ENCODE measurements at places on chromosomes 6 and 20. TPM values are rescaled to one million over a fixed set of nuclear protein-coding genes. Genes with fewer than 3 reads are reported as not detected.
A peak's percentile ranks its signal among the peaks of the same experiment; 100 is the strongest.

DNA sequence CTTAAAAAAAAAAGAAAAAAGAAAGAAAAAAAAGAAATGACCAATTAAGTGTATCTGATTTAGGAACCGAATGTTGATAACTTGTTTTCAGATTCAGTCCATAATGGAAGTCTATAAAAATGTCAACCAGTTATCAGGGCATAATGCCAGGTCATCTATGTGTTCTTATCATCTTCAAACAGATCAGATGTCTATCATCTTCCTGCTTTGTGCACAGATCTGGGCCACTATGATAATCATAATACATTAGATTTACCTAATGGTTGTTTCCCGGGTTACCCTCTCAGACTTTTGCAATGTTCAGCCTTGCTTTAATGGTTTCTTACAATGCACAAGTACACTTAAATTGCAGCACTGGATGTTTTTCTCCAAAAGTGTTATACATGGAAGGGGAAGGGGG lies 100.6 kb downstream of the NKAIN2 start:
- DNase-seq = no peak

DNA sequence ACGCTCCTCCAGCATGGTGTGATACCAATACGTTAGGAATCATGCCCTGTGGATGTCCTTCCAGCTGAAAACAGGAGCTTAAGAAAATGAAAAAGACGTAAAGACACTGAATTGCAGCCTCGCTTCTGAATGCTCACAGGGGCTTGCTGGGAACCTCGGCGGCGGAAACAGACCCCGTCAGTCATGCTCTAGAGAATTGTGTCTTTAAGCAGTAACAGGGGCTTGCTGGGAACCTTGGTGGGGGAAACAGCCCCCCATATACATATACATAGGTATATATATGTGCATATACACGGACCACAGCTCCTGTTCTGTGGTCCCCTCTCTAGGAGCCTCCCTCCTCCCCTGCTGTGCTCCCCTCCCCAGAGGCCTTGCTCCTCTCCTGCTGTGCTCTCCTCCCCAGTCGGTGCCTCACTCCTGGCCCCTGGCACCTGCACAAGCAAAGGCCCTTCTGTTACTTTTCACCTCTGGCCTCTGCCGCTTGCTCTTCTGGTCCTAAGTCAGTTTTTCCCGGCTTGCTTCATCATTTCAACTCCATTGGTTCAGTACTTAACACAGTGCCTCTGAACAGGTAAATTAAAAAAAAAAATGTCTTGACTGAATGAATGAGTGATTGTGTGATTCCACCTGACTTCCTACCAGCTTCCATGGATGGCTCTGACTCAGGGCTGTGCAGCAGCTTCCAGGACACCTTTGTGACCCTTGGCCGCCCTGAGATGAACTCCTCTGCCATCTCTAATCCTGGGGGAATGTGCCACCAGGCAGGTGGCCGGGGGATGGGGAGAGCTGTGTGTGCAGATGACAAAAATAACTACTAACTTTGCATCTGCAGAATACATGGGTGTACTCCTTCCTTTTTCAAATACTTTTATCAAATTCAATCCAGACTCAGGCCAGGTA lies 246.1 kb downstream of the SMOC2 start:
- no peak for DNase-seq

DNA sequence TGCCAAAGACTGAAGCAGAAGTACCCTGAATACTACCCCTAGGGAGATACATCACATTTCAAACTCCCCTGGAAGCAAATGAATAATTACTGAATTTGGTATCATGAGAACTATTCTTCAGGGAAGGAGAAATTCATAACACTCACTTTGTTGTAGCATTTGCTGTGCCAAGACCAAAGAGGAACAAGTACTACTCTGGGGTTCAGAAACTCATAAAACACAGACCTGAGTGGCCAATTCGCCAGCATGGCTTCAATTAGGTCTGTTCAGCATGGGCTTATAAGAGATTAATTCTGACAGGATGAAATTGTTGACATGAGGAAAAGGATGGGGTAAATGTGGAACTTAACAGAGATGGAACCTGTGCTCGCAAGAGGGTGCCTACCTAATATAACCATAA lies 6.5 kb downstream of the ELOVL5 start:
- DNase-seq = no peak

DNA sequence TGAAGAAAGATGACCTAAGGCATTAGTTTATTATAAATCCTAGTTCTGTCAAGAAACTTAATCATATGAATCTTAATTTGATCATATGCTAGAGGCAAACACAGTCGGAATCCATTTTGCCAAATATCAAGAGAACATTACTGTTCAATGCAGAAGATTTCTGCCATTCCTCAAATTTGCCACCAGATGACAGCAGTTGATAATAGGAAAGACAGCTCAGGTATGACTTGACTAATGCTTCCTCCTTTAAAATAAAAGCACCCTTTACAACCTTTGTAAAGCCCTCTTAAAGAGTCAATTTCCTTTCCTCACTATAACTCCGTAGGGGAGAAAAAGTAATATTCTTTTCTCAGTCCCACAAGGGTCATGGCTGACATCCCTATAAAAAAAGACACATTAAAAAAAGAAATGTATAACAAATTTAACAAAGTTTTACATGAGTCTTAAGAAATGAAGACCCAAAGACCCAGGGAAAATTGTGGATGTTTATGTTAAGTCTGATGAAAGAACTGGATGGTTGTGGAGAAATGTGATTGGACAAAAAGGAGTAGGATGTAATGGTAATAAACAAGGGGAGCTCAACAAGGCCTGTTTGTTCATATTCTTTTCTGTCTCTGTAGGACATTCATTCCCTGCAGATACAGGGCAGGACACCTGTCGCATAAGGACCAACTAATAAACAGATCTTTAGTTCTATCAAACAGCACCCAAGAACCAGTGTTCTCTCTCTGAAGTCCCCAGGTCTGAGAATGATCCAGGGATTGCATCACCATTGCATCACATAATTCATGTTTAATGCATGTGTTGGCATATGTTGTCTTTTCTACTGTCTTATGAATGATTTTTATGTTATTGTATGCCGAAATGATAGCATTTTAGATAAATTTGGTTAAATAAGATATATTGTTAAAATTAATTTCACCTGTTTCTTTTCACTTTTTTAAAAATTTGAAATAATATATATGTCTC lies 23.0 kb upstream of the IL17A start:
- no peak for DNase-seq

DNA sequence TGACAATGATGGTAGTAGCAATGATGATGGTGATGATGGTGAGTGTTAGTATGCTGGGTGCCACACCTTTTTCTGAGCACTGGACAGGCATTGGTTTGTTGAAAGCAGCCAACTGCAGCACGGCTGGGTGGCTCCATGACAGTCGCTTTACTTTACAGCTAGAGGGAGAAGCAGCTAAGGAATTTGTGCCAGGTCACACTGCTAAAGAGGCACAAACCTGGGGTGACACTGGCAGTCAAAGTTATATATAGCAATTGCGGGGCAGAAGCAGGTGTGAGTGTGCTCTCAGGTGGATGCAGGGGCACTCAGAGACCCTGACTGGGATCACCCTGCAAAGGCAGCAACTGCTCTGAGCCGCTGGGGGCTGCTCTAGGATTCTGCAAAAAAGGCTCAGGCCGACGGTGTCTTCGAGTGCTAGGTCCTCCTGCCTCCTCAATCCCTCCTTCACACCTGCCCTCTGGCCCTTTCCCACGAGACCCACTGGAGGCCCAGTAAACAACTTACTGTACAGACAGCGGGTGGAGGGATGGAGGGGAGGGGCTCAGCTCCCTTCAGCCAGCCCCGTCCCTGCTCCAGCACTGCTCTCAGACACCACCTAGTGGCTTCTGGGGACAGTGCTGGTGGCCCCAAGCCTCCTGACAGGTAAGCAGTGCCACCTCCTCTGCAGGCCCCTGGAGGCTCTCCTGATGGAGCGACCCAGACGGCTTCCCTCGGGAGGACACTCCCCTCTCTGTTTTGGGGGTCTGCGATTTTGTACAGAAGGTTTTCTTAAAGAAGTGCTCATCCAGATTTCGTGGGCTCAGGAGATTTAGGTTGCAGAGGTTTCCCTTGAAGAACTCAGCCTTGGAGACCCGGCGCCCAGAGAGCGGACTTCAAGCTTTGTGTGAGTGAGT lies 4.4 kb upstream of the RPS21 start:
- peak; percentile 62 for DNase-seq

DNA sequence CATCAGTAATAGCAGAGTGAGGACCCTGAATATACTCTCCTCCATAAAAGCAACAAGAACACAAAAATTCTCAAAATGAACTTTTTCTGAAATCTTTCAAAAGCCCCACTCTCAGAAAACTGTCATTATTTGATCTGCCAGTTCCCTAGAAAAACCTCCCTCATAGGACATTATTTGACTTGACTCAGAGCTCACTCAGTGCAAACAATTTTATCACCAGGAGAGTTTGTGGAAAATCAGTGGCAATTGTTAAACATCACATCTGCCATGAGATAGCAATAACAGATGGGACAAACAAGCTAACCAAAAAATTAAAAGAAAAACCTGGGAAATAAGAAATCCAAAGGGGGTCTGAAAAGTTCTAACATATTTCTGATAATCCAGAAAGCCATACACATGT lies 100.0 kb downstream of the ATG5 start:
- no peak for DNase-seq

- DNase-seq = no peak
Observed at GRCh38 chr6:123213921-123214320, 217.9 kb downstream of the CLVS2 start.

MTFR2 gene
- polyA plus RNA-seq = 1.9 TPM

All from right lung (tissue), 10 donors.